ENCODE measurements at places on chromosomes 7 and 10. TPM values are rescaled to one million over a fixed set of nuclear protein-coding genes. Genes with fewer than 3 reads are reported as not detected.

GRCh38 chr7:66669088-66669487 is 40.4 kb downstream of the KCTD7 start:
- no peak for DNase-seq

DNA sequence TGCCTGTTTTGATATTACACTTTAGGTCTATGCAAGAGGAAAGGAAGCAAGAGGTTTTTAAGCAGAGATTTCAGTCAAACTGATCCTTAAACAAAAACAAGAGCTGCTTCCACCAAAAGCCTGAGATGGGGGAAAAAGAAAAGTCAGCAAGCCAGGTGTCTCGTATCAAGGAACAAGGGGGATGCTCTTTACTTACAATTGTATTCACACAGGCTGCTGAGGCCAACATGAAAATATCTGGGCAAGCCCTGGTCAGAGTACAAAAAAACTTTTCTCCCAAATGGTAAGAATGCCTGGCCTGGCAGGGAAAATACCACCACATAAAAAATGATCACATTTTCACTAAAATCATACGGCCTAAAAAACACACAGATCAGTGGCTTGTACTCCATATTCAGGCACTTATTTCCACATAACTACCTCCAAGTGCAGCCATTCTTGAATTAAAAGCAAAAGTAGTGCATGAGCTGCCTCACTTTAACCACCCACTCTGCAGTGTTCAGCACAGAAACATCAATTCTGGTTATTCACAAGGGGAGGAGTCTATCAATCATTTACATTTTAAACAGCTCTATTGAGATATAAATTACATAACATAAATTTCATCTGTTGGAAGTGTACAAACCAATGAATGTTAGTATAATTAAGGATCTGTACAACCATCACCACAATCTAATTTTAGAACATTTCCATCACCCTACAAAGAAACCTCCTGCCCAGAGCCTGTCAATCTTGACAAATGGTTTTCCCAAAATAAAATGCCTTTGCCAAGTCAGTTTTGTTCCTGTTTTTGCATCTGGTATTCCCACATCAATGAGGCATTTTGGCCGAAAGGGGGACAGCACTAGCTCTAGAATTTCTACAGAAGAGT is 70.2 kb downstream of the GRB10 start:
- DNase-seq: no peak

GRCh38 chr7:151847136-151847535 is 29.8 kb downstream of the PRKAG2 start:
- DNase-seq: no peak

DNA sequence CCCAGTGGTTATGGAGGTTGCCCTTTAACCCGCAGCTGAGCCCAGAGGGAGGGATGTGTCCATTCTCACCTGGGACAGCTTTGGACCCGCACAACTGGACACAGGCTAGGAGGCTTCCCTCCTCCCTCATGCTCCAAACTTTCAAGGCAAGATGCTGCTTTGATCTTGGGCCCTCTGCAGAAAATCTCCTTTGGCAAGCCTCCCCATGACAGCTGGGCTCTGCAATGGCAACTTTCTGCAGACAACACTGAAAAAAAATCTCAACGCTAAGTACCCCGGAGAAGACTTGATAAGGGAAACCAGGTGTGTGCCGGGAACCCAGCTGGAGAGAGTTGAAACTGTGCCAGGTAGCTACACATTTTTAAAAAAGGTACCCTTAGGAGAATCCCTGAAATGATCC is 610.1 kb downstream of the LRMDA start:
- DNase-seq: no peak

DNA sequence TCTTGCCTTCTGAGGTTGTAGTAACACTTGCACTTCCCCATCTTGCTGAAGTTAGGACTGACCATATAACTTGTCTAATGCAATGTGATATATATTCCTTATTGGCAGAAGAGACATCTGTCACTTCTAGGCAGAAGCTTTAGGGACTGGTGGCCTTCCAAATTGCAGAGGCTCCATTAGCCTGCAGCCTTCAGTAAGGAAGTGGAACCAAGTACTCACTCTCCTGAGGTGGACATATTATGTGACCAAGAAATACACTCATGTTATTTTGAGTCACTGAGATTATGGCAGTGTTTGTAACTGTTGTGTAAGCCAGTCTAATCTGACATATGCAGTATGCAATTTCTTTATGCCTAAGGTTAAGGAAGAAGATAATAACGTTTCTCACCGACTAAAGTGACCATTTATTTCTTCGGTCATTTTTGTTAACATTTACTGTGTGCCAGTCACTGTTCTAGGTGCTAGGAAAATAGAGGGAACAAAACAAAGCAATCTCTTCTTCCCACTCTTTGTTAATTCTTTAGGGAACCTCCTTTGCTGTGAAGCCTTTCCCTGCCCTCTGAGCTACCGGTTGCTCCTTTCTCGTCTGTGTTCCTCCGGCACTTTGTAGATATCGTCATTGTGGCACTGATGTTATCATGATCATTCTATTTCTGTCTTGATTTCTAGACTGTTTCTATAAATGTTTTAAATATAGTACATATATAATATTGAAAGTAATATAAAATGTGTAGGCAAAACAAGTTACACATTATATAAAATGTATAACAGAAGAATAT is 52.9 kb upstream of the HBP1 start:
- no peak for DNase-seq

GRCh38 chr10:57468894-57469432 is 798.7 kb downstream of the IPMK start:
- DNase-seq: no peak

DNA sequence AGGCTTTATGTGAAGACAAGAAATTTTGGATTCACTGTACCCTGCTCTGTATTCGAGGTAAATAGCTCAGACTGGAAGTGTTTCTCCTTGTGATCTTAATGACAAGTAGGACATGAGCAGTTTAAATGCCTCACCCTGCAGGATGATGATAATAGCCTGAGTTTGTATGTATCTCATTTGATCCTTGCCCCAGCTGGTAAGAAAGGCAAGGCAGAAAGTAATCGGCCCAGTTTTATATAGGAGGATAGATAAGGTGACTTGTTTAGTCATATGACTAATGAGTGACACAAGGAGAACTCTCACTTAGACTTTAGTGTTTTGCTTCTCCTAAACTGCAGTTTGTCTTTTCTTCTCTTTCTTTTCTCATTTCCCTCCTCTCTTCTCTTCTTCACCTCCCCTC is 372.6 kb downstream of the PHF14 start:
- DNase-seq: no peak

GRCh38 chr10:48444266-48444665 is 137.8 kb downstream of the MAPK8 start:
- DNase-seq: peak; percentile 56

DNA sequence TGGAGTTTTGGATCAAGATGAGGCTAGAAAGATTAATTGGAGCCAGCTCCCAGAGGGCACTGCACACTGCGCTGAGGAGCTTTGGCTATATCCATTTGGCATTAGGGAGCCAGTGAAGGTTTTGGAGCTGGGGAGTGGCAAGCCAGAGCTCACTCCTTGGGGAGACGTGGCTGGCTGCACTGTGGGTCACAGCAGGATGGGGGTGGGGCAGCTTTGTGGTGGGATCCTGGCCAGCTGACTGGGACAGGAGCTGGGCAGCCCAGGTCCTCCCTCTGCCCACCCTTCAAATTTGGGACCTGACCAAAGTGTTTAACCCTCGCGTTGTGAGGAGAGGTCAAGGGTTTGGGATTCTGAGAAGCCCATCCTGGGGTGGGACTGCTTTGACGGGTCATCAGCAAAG is 5.0 kb downstream of the C10orf105 start:
- no peak for DNase-seq

DNA sequence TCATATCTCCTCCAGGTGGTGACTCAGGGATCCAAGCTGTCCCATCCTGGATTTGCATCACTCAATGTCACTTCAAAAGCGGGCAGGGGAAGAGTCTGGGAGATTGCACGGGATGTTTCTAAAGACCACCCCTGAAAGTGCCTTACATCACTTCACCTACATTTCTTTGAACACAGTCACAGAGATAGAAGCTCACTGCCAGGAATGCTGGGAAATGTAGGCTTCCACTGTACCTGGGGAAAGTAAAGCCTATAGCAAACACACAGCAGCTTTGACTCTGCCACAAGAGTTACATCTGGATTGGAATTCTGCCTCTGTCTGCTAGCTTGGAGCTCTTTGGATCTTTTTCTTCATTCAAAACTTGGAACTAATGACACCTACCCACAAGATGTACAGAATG is 300.9 kb downstream of the WDR11 start:
- no peak for DNase-seq

GRCh38 chr7:84264396-84264795 is 69.8 kb upstream of the SEMA3A start:
- DNase-seq: no peak

- DNase-seq: no peak
Observed at GRCh38 chr10:72466018-72466417, 111.3 kb upstream of the DNAJB12 start.

DNA sequence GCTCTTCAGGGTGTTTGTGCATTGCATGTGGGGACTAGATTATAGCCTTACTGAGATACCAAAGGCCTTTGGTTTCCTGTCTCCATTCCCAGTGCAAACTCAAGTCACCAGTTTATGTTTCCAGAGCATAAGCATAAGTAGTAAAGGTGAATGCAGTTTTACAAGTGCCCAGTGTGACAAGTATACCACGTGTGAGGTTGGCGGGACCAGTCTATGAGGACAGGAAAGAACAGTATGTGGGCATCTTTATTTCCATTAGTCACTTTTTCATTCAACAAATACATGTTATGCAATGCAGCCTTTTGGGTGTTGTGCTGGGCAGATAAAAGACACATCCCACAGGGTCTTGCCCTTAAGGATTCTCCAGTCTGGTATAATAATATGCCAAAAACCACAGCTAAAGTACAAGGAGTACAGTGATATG is 146.5 kb downstream of the ARID5B start:
- DNase-seq: peak; percentile 72

DNA sequence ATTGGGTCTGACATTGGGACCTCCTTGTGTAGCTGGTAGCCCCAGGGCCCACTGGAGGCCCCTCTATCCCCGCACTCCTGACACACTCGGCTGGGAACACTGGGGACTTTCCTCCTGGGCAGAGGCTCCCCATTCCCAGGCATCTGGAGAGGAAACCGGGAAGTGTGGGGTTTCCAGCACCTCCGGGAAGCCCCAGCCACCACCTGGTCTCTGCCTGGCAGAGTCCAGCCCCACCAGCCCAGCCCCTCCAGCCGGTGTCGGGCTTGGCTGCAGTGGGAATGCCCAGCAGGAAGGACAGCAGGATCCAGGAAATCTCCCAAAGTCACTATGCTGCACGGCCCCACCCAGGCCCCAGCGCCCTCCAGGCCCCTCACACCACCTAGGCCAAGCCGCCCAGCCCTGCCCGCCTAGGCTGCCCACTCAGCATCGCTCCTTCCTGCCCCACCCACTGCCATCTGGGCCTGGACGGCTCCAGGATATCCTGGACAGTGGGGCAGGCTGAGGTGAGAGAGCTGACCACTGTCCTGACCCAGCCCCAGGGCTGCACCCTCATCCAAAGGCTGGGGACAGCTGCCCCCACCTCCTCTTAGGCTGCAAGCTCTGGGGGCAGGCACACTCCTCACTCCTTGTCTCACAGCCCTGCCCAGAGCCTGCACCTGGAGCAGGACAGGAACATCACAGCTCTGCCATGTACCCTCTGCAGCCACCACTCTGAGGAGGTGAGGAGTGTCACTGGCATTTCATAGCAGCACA is 11.8 kb downstream of the RASGEF1A start:
- DNase-seq: no peak

- DNase-seq: no peak
Observed at GRCh38 chr7:117731455-117731854, 141.8 kb downstream of the CTTNBP2 start.

GRCh38 chr7:22144950-22145349 is 199.3 kb upstream of the CDCA7L start:
- DNase-seq: no peak

DNA sequence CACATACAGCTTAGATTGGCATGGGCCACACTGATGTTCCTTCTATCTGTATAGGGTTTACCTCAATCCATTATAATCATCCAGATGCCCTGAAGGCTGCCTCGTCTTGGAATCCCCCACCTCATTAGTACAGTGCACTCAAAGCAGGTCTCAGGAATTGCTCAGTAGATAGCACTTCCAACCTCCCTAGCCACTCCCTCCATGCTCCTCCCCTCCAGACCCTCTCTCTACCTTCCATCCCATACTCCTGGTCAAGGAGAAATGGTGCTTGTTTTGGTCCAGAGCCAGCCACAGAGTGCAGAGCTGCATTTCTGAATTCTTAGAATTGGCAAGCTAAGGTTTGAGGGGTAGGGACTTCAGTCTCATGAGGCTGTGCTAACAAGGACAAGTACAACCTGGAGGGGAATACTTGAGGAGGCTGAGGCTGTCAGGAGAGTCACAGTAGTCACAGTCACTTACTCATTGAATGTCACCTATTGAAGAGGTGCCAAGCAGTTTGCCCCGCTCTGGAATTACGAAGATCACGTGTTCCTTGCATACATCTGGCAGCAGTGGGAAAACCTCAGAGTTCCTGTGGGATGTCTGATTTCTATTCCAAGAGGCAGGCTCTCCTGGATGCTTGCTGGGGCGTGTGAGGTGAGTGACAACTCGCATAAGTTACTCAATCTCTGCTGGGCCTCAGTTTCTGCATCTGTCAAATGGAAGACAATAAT is 60.7 kb upstream of the ZNF746 start:
- peak; percentile 67 for DNase-seq

GRCh38 chr10:116271593-116272439 is 1.2 kb downstream of the GFRA1 start:
- no peak for DNase-seq

GRCh38 chr10:102347236-102347828 is 48.2 kb upstream of the NFKB2 start:
- peak; percentile 63 for DNase-seq

GRCh38 chr10:21907436-21907835 is 96.1 kb downstream of the DNAJC1 start:
- no peak for DNase-seq

- peak; percentile 63 for DNase-seq
Observed at GRCh38 chr10:76036111-76036940, 604.9 kb downstream of the LRMDA start.

NACAD gene
- total RNA-seq: not detected

CASP2 gene
- 15.1 TPM for total RNA-seq

VAX1 gene
- total RNA-seq: not detected

SLC26A5 gene
- not detected for total RNA-seq

MRPL32 gene
- total RNA-seq: 82.0 TPM

PMPCB gene
- 64.9 TPM for total RNA-seq

ABCB1 gene
- not detected for total RNA-seq

PGAM2 gene
- not detected for total RNA-seq

SPDYE2 gene
- total RNA-seq: 0.22 TPM

All from MCF 10A (cell line).